Heart left ventricle (tissue), 16 donors: ENCODE measurements at places on chromosomes 6 and 20. TPM values are rescaled to one million over a fixed set of nuclear protein-coding genes. Genes with fewer than 3 reads are reported as not detected.
A peak's percentile ranks its signal among the peaks of the same experiment; 100 is the strongest.

DNA sequence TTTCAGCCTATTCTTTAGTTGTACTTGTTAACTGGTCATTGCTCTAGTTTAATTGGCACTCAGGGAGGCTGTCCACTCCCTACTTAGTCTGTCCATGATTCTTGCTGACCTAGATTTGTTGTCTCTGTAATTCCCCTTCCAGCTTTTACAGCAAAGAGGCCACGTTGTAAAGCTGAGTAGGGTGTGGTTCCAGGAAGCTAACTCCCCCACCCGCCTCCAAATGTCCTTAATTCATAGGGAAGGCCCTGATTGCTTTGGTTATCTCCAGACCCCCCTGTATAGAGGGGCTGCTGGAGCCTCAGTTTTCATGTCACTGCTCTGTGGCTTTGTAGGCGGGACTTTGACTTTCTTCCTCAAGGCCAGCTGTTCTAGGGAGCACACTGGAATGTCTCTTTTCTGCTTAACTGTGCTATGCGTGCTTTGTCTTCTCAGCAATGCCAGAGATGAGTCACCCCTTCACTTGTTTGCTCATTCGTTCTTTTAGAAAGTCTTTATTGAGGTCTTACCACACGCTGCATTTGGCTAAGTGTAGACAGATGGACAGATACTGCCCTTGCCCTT lies 175.1 kb upstream of the JAG1 start:
- no peaks in the 10 kb centered on the region for H3K36me3 ChIP-seq
- DNase-seq, result peak; percentile 33
- peaks cover 17% of the 10 kb centered on the region for H3K4me1 ChIP-seq
- H3K27me3 ChIP-seq, result no peaks in the 10 kb centered on the region
- no peak overlapping the region for H3K4me3 ChIP-seq

DNA sequence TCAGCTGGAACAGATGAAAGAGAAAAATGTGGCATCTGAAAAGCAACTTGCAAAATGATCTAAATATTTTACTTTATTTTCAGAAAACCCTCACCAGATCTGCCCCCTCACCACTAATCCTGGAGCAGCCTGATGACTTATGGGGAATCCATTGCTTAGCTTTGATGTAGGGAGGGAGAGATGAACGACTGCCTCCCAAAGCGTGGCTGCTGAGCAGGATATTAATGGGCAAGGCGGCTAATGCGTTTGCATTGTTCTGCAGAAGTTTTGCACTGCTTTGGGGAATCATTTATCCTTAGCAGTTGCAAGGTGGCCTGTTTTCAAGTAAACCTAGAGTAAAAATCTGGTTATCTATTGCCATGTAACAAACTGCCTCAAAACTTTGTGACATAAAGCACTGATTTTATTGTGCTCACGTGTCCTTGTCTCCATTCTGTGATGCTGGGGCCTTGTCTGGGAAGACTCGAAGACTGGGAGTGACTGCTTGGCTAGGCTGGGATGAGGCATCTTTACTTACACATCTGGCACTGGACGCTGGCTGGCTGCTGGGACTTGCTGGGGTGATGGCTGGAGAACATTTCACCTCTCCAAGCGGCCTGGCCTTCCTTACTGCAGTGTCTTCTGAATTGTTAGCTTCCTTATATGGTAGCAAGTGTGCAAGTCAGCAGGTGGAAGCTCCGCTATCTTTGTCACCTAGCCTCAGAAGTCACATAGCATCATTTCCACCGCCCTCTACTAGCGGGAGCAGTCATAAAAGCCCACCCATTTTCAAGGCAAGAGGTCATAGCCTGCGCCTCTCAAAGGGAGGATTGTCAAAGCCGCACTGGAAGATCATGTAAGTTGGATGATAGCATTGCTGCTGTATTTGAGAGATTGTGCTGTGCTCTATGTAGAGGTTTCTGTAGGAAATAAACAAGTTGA lies 313.2 kb downstream of the NRN1 start:
- no peaks in the 10 kb centered on the region for H3K4me1 ChIP-seq
- no peak overlapping the region for H3K4me3 ChIP-seq
- no peak for DNase-seq
- H3K27me3 ChIP-seq, result no peaks in the 10 kb centered on the region
- H3K36me3 ChIP-seq, result no peaks in the 10 kb centered on the region
- H3K27ac ChIP-seq, result no peak overlapping the region

- no peak overlapping the region for H3K27ac ChIP-seq
- H3K4me3 ChIP-seq, result no peak overlapping the region
- H3K4me1 ChIP-seq, result peaks cover 3% of the 10 kb centered on the region
Observed at GRCh38 chr6:37630281-37630799, 67.3 kb downstream of the MDGA1 start.

DNA sequence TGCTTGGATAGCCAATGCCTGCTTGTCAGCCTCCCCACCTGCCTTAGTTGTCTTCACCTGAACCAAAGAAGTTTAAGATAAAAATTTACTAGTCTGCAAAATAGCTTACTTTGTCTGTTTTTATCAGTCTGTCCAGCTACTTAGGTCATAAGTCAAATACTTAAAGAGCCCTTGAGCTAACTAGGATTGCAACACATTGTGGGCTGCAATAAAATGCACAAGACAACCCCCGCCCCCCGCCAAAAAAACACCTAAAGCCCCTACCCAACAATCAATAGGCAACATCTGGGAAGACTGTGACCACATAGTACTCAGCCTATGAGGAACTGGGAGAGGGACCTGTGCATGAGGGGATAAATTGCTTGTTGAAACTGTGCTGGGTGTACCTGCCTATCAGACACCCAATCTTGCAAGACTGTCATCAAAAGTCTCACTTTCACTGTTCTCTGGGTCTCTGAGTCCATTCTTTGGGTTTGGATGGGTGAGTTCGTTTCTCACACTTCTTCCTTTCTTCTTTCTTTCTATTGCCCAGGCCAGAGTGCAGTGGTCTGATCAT lies 27.3 kb upstream of the ABCC10 start:
- H3K36me3 ChIP-seq, result no peaks in the 10 kb centered on the region
- H3K4me3 ChIP-seq, result no peak overlapping the region
- no peaks in the 10 kb centered on the region for H3K27me3 ChIP-seq
- no peak for DNase-seq
- no peaks in the 10 kb centered on the region for H3K4me1 ChIP-seq
- no peak overlapping the region for H3K27ac ChIP-seq

The ZC2HC1B gene
- total RNA-seq, result not detected

GRCh38 chr20:49766979-49767521 lies 45.6 kb upstream of the SLC9A8 start:
- DNase-seq, result no peak
- peaks cover 10% of the 10 kb centered on the region for H3K4me1 ChIP-seq
- no peaks in the 10 kb centered on the region for H3K36me3 ChIP-seq
- H3K27ac ChIP-seq, result no peak overlapping the region
- no peak overlapping the region for H3K4me3 ChIP-seq
- no peaks in the 10 kb centered on the region for H3K27me3 ChIP-seq

The PRL gene
- not detected for total RNA-seq

GRCh38 chr6:129130106-129130505 lies 247.2 kb downstream of the LAMA2 start:
- peaks cover 29% of the 10 kb centered on the region for H3K4me1 ChIP-seq
- H3K27me3 ChIP-seq, result no peaks in the 10 kb centered on the region
- no peaks in the 10 kb centered on the region for H3K36me3 ChIP-seq
- DNase-seq, result no peak
- peak overlapping the region; percentile 90 for H3K27ac ChIP-seq
- no peak overlapping the region for H3K4me3 ChIP-seq

The GABRR1 gene
- total RNA-seq, result not detected

DNA sequence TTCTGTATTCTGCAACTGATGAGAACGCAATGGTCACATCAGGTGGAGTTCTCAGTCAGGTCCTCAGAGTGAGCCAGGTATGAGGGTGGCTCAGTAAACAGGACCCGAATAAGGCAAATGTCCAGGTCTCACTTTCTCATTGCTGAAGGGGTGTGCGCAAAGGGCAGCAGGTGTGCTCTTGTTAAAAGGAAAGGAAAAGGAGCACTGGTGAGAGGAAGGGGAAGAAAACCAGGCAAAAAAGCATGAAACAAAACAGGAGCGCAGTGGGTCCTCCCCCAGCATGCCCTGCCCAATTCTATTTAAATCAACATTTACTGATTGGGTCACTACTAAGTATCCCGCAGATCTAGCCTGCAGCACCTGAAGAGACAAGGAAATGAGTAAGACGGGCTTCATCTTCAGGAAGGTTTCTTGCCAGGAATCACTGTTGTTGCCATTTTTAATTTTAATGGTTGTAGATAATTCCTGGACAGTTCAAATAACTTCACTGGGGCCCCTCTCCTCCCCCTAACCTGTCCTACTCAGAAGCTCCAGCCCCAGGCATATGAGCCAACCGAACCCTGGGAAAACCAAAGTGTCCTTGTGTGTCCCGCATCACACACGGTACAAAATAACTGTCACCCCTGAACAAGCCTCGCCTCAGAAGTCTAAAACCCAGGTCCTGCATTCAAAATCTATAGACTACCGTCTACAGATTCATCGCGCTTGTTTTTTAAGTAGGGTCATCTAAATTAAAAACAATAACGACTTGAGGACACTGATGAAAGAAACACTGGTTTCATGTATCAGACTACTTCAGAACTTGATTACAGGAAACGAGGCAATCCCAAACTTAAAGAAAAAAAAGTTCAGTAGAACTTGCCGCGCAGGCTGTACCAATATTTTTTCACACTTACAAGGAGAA lies 980 bp downstream of the MBOAT1 start:
- H3K27me3 ChIP-seq, result no peaks in the 10 kb centered on the region
- peak overlapping the region; percentile 86 for H3K27ac ChIP-seq

The MEI4 gene
- 0.69 TPM for total RNA-seq

DNA sequence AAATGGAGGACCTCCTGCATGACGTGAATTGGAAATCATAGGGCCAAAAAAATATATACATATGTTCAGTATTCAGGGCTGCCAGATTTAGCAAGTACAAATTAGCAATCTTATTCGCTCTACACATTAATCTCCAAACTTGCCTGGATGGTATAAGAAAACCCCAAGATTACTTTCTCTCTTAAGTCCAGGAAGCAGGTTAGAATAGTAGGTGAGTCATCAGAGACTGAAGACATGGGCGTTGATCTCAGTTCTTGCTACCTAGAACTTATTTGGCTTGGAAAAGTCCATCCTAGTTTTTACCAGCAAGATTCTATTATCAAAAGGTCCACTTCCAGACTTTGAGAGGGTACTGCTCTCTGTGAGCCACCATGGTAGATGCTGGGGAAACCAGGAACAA lies 47.4 kb downstream of the GPR63 start:
- DNase-seq, result no peak
- no peak overlapping the region for H3K27ac ChIP-seq
- no peaks in the 10 kb centered on the region for H3K4me1 ChIP-seq
- H3K36me3 ChIP-seq, result no peaks in the 10 kb centered on the region
- H3K4me3 ChIP-seq, result no peak overlapping the region

GRCh38 chr6:16659466-16660156 lies 101.6 kb downstream of the ATXN1 start:
- no peak for DNase-seq
- H3K27ac ChIP-seq, result peak overlapping the region; percentile 15
- H3K27me3 ChIP-seq, result no peaks in the 10 kb centered on the region
- H3K4me1 ChIP-seq, result peaks cover 20% of the 10 kb centered on the region

DNA sequence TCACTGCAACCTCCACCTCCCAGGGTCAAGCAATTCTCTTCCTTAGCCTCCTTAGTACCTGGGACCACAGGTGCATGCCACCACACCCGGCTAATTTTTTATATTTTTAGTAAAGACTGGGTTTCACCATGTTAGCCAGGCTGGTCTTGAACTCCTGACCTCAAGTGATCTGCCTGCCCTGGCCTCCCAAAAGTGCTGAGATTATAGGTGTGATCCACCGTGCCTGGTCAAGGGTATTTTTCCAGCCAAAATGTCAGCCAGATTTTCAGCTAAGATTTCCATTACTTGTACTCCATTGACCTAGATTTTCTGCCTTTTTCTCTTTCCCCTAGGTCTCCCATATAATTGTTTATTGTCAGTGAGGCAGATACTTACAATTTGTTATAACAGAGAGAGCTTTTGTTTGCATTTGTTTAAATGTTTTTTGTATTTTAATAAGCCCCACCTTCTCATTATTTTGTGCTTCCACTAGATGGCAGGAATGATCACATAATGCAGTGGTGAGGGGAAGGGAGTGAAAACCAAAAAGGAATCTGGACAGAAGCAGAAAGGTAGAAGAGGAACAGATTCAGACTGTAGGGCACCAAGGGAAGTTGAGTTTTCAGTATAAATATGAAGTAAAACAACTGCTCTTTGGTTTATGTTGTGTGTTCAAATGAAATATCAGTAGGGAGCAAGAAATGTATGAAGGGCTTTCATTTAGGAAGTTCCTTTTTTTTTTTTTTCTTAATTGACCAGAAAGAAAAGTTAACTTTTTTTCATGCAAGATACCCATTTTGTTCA lies 29.7 kb downstream of the RPF2 start:
- H3K27ac ChIP-seq, result no peak overlapping the region
- H3K4me1 ChIP-seq, result no peaks in the 10 kb centered on the region
- no peak overlapping the region for H3K4me3 ChIP-seq
- no peak for DNase-seq
